Stimulated activated CD4-positive, alpha-beta T cell treated with anti-CD3 and anti-CD28 coated beads, Interleukin-12 subunit alpha, Interleukin-12 subunit beta, amount 100 ng/mL, for 24 hours (primary cell): ENCODE measurements at places on chromosomes 3 and 15.

DNA sequence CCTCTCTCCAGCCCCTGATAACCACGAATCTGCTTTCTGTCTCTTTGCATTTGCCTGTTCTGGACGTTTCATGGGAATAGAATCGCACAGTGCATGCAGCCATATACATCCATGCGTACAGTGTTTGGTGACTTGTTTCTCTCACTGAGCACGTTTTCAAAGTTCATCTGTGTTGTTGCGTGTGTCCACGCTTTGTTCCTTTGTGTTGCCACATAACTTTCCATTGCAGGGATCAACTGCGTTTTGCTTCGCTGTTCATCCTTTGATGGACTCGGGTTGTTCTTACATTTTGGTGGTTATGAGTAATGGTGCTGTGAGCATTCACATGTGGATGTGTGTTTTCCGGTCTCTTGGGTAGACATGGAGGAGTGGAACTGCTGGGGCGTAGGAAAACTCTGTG lies 56.4 kb upstream of the TAMM41 start:
- DNase-seq = no peak

DNA sequence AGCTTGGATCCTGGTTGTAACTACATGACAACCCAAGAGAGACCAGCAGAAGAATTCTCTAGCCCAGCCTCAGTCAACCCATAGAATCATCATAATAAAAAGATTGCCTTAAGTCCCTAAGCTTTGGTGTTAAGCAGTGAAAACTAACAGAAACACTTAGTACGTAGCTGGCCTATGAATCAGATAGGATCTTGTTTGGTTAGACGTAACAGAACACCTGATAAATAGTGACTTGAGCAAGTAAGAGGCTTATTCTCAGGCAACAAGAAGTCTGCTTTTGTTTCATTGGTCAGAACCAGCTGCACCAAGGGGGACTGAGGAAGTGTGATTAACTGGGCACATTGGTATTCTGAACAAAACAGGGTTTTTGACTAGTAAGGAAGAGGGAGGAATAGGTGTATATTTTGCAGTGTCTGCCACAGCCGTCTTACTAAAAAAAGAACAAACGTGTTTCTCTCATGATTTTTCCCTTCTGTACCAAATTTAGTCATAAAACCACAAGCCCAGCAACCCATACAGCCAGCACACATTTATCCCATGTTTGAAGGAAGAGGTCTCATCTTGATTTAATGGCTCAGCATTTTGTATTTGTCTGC lies 53.3 kb upstream of the GLCE start:
- no peak for DNase-seq

- DNase-seq = no peak
These were observed 418.6 kb downstream of the TUSC7 start for GRCh38 chr3:117128133-117128532.

DNA sequence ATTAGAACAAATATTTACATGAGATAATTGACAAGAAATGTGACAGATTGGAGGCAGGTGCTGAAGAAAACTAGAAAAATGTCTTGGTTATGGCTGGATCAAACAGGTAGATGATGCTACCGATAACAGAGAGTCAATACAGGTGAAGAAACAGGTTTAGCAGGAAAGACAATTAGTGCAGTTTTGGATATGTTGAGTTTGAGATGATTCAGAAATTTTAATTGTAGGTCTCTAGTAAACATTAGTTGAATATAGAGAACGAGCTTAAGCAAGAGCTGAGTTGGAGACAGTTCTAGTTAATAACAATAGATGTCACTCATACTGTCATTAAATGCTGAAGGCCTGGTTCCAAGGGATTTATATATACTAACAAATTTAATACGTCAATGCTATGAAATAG lies 524.4 kb downstream of the NSUN3 start:
- no peak for DNase-seq

DNA sequence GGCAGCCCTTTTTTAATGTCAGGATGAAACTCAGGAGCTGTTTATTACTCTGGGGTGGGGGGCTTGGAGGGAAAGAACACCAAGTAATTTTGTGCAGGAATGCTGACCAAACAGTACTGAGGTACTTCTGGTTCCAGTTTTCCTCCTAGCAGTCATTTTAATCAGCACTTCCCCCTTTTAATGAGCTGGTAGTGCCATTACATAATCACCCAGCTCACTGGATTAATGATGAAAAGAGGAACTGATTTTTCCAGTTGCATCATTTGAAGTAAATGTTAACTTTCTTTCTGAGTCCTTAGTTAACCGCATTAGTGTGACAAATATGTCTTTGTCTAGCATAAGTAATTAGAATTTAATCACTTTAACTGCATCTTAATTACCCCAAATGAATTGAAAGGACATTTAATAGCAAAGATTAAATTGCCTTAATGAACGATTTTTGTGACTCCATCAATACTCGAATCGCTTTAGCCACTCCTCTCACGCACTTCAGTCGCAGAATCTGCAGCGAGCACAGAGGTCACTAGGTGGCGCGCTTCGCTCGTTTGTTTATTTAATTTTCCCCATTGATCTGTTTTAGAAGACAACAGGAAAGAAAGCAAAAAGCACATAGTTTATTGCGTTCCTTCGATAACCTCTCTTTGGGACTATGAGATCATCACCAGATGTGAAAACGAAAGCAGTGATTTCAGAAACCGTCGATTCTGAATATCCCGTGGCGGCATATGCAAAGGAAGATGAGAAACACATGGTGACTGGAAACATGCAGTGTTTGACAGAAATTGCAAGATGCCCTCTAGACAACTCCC lies 9.8 kb downstream of the ONECUT1 start:
- DNase-seq = peak; percentile 59

- DNase-seq = no peak
These were observed 59.0 kb downstream of the CDCP1 start for GRCh38 chr3:45087155-45087554.

DNA sequence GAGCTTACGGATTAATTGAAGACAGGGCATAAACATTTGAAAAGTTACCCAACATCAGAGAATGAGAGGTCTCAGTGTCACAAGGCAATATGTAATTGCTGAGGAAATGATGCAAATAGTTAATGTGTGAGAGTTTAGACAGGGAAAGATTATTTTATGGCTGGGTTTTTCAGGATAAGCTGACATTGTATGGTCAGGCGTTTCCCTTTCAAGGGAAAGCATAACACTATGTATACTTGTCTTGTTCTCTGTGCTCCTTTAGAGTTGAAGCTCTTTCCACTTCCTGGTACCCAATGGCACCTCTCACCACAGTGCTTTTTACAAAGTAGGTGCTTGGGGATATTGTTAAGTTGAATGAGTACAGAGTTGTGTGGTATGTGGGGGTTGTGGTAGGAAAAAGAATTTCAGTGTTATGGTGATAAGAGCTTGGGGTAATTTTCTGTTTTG lies 19.9 kb downstream of the IQGAP1 start:
- DNase-seq = no peak

DNA sequence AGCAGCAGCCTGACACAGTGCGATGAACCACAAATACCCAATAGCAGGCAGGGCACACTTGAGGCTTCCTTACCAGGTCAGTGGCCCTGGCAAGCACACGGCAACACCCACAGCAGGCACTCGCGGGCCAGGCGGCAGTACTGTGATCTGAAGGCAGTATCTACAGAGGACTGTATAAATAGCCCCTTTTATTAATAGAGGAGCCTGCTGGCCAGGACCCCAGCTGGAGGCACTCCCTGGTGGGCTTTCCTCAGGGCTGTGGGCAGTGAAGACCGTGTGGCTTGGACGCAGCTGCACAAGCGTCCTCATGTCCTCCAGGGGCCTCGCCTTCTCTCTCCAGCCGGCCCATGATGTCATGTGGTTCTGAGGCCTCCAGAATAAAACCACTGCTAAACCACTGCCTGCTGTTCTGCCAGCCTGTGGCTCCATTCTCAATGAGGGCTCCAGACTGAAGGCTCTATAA lies 44.1 kb downstream of the LRIG1 start:
- no peak for DNase-seq

- no peak for DNase-seq
These were observed 63.3 kb upstream of the STRIT1 start for GRCh38 chr3:155356594-155357370.

DNA sequence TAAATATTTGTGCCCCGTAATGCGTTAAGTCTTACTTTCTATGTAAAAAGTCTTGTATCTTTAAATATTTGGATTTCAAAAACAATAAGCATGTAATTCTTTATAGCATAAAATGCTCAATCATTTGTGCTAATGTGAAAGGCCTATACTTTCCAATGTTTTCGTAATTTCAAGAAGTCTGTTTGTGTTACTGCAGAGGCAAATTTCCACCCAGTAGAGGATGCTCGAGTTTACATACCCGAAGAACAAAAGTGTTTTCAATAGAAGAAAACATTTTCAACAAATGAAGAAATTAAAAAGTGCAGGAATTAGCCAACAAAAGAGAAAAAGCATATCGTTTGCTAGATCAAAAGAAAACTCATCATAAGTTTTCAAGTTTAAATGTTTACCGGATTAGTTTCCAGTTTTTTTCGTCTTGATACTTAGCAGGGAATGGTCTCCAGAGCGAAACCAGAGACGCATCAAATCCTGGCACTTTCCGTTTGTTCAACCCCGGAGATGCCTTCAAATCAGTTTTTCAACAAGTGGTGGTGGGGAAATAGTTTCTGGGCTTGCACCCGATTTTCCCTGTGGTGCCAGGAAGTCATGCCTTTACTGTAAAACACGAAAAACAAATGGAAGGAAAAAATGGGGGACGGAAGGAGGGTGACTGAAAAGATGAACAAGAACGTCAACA lies 1.0 kb downstream of the CGGBP1 start:
- no peak for DNase-seq

DNA sequence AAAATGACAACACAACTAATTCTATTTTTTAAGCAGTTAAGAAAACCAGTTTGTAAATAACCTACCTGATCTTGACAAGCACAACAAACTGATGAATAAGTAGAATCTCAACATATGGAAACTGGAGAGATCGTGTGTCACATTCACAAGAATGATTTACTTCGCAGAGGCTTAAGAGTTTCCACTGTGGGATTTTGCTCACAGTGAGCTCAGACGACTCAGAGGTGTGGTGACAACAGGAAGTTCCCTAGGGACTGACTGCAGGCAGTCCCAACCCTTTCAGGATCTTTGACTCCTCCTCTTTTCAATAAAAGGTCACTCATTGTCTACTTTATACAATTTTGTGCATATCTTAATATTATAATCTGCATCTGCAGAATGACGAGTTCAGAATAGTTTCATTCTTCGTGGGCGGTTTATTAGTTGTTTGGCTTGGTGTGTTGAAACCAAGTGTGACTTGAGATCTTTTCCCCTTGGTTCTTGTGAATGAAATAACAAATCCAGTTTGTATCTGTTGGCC lies at the start of gene LIPH:
Gene LIPH (minus strand): TSS at position 231 of the 520 bp plus-strand sequence. CDS start 117 bp downstream, at position 114.
- DNase-seq = no peak

DNA sequence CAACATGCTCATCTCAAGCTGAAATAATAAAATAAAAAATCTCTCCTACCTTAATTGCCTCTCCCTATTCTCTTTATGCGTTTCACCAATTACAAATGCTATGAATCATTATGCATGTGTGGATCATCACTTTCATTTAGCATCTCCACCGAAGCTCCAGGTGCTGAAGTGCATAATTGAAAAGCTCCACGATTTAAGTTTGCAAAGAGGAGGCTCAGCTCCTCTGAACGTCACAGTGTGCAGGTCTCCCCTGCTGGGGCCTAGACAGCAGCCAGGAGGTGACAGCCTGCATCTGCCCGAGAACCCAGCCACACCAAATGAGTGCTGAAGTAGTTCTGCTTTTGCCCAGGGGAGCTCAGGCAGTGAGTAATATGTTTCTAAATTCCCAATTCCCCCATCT lies 60.5 kb upstream of the GLCE start:
- no peak for DNase-seq

- no peak for DNase-seq
These were observed 22.7 kb downstream of the CLDN11 start for GRCh38 chr3:170441412-170441811.

DNA sequence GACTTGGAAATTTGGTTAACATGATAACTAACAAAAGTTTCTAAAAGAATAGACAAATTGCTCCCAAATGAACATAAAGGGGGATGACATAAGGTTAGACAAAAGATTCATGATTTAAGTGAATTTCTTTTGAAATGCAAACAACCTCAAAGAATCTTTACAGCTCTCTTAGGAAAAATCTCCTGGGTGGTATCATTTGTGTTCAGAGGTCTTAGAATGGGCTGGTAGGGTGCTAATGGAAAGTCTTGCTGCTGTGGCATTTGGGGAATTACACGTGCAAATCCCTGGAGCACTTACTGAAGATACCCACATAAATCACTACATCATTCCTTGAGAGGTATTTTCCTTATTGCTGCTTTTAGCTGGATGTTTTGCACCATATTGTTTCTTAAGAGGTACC lies 14.4 kb upstream of the ROBO2 start:
- no peak for DNase-seq

DNA sequence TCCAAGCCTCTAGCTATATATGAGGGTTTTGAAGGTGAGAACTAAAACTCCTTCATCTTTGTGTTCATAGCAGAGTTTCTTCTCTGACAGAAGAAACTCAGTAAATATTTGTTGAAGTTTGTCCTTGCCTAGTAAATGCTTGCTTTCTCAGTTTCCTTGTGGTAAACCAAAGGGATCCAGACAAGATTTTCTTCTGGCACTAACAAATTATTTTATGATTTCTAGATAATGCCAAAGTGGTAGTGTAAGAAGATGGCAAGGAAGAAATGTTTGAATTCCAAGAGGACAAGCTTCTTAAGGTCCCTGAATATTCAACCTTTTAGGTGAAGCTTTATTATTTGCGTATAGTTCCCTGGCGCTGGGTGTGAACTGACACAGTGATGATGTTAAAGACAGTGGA lies 14.4 kb downstream of the ARIH1 start:
- DNase-seq = no peak

DNA sequence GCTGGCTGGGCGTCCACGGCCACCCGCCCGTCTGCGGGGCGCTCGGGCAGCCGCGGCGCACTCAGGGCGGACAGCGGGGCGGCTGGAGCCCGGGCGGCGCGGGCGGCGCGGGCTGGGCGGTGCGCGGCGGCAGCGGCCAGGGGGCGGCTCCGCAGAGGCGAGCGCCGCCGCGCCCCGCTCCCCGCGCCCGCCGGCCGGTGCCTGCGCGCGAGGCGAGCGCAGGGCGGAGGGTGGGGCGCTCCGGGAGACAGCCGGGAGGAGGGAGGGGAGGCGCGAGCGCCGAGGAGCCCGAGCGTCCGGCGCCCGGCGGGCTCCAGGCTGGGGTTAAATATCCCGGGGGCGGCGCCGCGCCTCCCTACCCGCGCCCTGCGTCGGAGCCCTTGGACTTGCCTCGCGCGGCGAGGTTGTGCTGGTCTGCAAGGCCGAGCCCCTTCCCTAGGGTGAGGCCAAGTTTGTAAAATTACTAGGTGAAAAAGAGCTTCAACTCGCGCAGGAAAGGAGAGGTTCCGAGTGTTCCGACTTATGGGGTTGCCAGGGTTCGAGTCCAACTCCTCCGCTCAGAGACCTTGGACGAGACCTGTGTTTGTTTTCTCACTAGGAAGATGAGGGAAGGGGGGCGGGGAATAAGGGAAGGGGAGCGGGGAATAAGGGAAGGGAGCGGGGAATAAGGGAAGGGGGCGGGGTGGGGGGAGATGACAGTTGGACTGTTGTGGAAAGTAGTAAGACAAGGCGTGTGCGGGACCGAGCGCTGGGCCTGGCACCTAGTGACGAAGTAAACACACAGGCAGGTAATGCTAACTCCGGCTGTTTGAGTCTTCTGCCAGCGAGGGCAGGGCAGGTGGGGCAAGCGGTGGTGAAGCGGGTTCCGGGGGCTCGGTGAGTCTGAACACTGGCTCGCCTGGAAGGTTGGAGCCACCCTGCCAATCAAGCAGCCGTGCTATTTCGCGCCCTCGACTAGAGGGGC lies at the start of gene TNFAIP8L3:
Gene TNFAIP8L3 (minus strand): TSS at position 301 of the 964 bp plus-strand sequence. CDS start 311 bp downstream, outside the sequence.
- no peak for DNase-seq

- DNase-seq = no peak
These were observed 4.0 kb upstream of the MGA start for GRCh38 chr15:41656188-41656587.
